Fibroblast of skin of right quadriceps (primary cell): ENCODE measurements at places on chromosomes 2 and 18.

DNA sequence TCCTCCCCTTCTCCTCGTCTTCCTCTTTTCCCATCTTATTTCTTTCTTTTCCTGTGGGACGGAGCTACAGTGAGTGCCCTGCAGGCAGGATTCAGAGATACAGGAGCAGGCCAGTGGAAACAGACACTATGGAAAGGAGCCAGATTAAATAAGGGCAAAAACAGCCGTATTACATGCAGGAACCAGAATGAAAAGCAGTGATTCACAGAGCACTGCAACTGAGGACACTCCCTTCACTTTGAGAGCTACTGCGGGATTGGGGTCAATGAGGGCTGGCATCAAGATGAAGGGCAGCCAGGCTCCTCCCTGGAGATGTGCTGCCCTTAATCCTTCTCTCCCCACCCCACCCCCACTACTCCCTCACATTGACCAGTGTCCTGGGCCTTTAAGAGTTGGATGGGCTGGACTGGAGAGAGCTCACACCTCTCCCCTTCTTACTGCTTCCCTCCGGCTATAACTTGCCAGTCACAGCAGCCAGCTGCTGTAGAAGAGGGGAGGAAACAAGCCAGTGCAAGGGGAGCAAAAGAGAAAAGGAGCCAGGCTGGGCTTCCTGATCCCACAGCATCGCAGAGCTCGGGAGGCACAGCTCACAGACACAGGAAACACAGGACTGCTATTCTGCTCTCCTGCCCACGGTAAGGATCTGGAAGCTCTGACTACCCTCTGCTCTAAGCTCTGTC lies at the start of gene PLCD4:
Gene PLCD4, plus strand, starts transcription at position 464 of the 680 bp plus-strand sequence. CDS start 7,841 bp downstream, outside the sequence.
- peak; percentile 50 for DNase-seq

DNA sequence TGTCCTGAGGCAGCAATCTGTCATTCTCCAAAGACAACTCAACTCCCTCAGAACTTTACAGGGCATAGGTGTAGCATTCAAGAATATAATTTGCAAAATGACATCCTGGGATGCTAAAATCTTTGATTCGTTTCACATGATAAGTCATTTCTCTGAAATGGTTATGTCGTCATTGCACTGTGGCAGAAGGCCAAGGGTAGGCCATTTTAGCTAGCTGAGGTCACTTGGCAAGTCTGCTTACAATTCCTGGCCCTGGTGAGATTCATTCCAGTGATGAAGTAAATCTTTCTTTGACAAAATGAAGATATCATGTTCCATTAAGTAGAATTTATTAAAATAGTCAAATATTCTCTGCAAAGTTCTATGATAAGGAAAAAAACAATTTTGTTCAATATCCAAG lies 1410.3 kb upstream of the LRRTM1 start:
- DNase-seq = peak; percentile 14

DNA sequence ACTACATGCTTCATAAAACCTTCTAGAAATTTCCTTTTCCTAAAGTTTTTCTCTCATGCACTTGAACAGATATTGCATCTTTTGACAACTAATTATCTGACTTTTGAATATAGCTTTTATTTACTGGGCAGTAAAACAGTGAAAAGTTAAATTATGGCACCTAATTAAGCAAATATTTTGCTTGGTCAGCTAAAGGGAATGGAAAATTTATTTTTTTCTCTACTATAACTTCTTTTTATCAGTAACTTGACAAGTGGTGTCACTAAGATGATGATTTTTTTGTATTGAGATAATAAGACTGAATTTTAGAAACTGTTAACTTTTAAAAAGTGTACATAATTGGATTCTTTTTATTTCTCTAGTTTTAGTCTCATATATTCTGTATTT lies 351.6 kb downstream of the PIK3C3 start:
- no peak for DNase-seq

DNA sequence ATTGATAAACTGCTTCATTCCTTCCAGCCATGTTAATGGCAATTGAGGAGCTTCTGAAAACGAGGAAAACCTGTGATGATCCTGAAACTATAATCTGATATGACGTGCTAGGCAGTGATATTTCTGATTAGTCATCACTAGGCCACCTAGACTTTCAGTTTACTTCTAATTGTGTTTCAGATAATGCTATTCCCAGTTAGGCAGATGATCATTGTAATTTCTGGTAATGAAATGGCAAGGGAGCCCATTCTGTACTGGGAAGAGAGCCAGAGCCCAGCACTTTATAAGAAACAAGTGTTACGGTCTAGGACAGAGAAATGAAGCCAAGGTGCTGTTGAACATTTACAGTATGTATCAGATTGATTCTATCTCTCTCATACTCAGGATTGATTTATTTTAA lies 106.2 kb downstream of the CPO start:
- DNase-seq = peak; percentile 35

GRCh38 chr18:9526458-9526857 lies 51.1 kb downstream of the RALBP1 start:
- no peak for DNase-seq

- no peak for DNase-seq
Observed at GRCh38 chr2:30275256-30275655, 43.9 kb downstream of the LBH start.

GRCh38 chr2:128638341-128639119 lies 319.9 kb upstream of the HS6ST1 start:
- peak; percentile 63 for DNase-seq

DNA sequence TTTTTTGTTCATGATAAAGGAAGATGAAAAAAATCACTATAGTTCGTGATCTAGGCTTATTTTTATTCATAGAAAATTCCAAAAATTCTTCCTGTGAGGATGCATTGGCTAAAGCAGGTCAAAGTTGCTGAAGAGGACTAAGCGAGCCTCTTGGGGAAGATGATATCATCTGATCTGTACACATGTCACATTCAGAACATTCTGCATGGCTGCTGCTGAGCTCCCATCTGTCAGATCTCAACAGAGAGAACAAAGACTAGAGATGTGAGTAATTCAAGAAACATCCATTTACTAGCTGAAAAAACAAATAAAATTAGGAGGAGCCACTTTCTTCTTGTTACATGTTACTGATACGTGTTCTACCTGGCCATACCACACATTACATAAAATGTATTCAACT lies 518.6 kb upstream of the FSIP2 start:
- DNase-seq = no peak

- no peak for DNase-seq
Observed at GRCh38 chr18:10077986-10078385, 164.2 kb downstream of the VAPA start.

DNA sequence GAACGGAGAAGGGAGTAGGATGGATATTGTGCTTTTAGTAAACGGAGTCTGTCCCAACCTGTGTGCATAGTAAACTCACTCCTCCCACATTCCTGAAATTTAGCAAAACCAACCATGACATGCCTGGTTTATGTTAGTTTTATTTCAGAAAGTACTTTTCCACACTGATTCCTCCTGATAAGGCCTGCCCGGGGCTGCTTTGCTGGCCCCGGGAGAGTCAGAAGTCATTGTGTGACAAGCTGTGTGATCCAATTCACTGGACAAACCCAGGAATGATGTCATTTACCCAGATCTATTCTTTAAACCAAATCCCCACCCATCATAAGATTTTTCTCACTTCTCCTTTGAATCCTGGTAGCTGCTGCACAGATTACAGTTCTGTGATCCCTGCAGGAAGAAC lies 109.0 kb downstream of the SETBP1 start:
- DNase-seq = peak; percentile 26

DNA sequence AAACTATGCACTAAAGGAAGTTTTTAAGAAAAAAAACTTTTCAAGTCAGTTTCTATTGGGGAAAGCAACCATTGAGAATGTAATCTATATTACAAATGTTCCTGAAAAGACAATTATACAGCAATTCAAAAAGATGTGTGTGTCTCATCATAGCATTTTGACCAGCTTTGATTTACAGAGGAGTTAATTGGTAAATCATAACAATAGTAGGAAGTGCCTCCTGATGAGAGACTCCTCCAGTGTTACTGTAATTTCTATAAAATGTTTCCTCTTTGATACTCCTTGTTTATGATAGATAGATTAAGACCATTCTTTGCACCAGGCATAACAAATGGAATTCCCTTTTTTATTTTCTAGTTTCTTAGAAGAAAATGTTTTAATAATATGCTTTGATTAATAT lies 249.9 kb downstream of the CALCRL start:
- DNase-seq = no peak

- DNase-seq = peak; percentile 74
Observed at GRCh38 chr2:19235308-19235707, 123.1 kb downstream of the OSR1 start.

DNA sequence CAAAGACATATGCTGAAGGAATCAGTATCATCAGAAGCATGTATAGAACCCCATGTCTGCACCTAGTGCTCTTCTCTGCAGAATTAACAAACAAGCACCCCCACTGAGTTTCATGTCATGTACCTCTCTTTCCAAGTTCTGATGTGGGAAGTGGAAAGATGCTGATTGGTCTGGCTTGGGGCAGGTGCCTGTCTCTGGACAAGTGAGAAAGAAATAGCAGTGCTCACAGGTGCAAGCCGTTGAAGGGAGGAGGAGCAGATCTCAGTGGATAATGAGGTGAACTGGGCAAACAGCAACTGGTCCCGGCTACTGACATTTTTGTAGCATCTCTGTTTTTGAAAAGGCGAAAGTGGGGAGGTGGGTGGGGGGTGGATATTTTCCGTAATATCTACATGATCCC lies 17.5 kb upstream of the ACVR1 start:
- no peak for DNase-seq

GRCh38 chr2:9554921-9555296 lies 721 bp downstream of the ADAM17 start:
- DNase-seq = peak; percentile 69

GRCh38 chr2:40488927-40489677 lies 37.2 kb upstream of the SLC8A1 start:
- DNase-seq = peak; percentile 39

- DNase-seq = peak; percentile 38
Observed at GRCh38 chr18:36620788-36621187, 208.0 kb downstream of the TPGS2 start.

- no peak for DNase-seq
Observed at GRCh38 chr2:193124815-193125214, 930.1 kb upstream of the TMEFF2 start.

GRCh38 chr2:61704364-61704763 lies 149.5 kb downstream of the FAM161A start:
- DNase-seq = no peak

DNA sequence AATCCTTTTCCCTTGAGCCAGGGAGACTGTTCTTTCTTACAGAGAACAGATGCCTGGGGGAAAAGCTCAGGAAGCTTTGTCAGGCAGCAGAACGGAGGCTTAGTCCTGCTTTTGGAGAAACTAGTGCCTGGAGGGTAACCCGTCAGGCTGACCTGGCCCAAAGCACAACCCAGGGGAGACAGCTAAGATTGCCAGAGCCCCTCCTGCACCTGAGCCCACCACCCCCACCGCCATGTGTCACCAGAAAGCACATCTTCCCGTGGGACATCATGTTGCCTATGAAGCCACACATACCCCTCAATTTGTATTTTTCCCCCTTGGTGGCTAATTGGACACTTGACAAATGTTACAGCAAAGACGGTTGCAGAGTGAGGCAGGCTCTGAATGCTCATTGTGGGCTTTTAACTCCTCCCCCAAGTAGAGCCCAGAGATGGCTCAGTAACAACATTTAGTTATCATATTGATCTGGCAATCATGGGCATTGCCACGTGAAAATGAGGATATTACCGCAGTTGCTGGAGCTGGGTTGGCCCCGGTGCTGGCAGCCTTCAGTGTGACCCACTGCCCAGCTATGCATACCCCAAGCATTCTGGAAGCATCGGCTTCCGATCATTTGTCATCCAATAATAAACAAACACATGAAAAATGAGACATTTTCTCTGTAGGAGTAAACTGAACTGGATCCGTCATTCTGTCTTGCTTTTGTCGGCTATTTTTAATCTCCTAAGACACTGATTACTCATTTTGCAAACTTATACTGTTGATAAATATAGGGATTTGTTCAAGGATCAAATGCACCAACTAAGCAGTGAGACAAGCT lies 229.5 kb downstream of the ATAD2B start:
- peak; percentile 29 for DNase-seq
